ENCODE measurements at places on chromosomes 3 and 15.

GRCh38 chr3:150081084-150081483 lies 110.4 kb upstream of the PFN2 start:
- no peak for DNase-seq

DNA sequence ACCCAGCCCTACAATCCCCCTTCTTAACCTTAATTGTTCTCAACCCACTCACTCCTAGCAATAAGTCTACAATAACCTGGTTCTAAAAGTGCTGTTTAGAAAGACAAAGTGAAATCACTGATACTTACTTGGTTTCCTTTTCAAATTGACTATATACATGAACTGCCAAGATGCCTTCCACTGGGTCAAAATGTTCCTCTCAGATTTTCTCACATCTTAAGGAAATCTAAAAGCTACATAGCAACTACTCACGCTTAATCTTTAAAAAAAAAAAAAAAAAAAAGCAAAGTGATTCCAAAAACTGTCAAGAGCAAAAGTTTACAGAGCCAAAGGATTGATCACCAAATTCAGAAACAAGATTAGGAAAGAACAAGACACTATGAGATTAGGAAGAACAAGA lies 68.7 kb upstream of the MAP4 start:
- no peak for DNase-seq

GRCh38 chr3:52892625-52893311 lies 4.6 kb downstream of the STIMATE start:
- no peak for DNase-seq

DNA sequence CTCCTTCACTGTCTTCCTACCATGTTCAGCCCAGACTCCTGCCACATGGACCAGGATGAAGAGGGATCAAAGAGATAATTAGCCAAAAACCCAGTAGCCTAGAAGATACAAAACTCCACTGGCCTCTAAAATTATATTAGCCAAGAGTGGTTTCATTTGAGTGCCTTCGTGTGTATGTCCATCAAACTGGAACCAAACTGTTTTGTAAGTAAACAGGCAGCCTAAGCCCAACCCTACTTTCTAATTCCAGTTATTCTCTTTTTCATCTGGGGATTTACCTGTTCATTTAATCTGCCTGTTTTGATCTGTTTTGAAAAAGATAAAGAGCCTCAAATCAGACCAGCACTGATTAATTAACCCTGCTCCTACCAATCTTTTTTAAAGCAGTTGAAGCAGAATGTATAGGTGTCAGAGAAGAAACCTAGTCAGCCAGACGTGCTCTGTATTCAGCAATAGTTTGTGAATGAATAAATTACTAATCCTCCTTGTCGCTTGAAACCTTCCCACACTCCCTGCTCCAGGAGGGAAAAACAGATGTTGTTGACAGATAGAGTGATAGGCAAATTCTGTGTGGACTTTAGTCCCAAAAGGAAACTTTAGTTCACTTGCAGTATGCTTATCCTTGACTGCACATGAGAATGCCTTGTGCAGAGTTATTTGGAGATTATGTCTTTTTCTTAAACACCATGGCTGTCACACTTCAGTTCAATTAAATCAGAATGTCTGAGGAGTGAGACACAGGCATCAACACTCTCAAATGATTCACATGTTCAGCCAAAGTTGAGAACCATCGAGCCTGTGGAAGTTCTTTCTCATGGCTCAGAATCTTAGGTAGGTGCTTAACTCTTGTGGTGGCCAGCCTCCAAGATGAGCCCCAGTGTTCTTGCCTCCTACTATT lies 55.5 kb upstream of the ZBED2 start:
- no peak for DNase-seq

DNA sequence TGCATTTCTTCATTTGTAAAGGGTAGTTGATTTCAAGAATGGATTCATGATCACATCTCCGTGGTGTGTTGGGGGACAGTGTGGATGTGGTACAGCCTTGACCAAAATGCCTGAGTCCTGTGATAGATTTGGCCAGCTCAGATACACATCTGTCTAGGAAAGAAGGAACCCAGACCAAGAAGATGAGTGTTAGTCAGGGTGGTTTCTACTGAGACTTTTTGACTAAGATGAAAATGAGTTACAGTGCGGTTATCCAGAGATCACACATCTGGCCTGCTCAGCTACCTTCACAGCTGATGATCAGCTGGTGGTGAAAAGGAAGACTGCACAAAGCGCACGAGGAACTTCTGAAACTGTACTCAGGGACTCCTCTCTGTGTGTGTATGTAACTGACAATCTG lies 68.0 kb downstream of the FNDC3B start:
- no peak for DNase-seq

- no peak for DNase-seq
Measured at GRCh38 chr3:27559835-27560234, 75.7 kb upstream of the SLC4A7 start.

GRCh38 chr3:66800941-66801545 lies 197.1 kb upstream of the KBTBD8 start:
- no peak for DNase-seq

- DNase-seq = no peak
Measured at GRCh38 chr3:42256135-42256819, 9.7 kb downstream of the CCK start.
